ENCODE measurements at places on chromosomes 5 and 9. TPM values are rescaled to one million over a fixed set of nuclear protein-coding genes. Genes with fewer than 3 reads are reported as not detected.

Gene NR5A1
- not detected for total RNA-seq

Gene PPP2R2B
- not detected for total RNA-seq

DNA sequence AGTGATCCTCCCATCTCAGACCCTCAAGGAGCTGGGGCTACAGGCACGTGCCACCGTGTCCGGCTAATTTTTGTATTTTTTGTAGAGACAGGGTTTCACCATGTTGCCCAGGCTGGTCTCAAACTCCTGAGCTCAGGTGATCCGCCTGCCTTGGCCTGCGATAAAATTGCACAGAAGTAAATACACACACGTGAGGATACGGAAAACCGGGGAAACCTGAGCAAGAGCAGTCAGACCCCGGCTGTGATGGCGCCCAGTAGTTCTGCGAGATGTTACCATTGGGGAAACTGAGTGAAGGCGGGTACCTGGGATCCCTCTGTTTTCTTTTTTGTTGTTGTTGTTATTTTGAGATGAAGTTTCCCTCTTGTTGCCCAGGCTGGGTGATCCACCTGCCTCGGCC, 114.9 kb downstream of the C9orf50 start:
- peaks cover 6% of the 10 kb centered on the region for H3K4me1 ChIP-seq
- no peak for DNase-seq

Gene PTTG1
- 270 TPM for total RNA-seq

Gene CTXN3
- total RNA-seq: not detected

DNA sequence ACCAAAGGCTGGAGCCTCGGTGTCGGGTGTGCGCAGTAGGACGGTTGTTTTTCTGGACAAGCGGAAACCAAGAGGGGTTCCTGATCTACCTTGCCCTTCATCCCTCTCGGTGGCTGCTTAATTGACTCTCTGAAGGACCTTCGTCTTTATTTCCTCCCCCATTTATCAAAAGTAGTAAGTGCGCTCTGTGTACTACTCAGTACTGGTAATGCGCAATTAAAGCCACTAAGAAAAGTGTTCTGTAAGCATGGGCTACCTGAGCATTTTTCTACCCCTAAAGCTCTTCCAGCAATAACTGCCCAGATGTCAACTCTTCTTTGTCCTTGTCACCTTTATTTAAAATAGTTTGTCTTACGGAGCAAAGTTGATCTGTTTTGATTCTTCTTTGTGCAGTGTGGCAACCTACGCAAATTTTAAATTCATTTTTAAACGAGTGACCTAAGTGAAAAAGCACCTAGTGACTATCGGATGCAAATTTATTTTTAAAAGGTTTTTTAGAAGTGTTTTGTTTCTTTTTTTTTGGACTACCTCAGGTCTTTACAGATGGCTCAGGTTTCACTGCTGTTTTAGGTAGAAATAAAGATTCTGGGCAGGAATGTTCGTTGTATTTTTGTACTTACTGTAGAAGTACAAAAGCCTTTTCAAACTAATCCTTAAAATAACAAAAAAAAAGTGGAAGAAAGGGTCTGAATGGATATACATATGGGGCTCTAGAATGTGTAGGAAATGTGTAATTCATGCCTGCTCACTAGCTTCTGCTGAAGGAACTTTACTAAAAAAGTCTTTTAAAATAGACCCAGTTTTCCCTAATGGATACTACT, 2.0 kb downstream of the JMY start:
- H3K36me3 ChIP-seq: peaks cover 7% of the 10 kb centered on the region
- peak overlapping the region; percentile 91 for H3K4me3 ChIP-seq
- no peaks in the 10 kb centered on the region for H3K27me3 ChIP-seq
- DNase-seq: no peak
- H3K4me1 ChIP-seq: peaks cover 36% of the 10 kb centered on the region

DNA sequence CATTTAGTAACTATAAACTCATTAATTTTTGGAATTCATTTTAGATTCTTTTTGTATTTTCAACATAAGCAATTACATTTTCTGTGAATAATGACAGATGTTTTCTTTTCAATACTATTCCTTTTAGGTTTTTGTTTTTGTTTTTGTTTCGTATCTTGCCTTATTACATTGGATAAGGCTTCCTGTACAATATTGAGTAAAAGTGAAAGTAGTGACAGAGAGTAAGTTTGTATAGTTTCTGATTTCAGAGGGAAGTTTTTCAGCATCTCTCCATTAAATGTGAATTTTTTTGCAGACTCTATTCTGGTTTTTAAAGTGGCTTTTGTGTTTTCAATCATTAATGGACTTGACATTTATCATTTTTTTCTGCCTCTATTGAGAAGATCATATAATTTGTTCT, 12.8 kb upstream of the CAMK4 start:
- no peak for DNase-seq
- no peak overlapping the region for H3K27ac ChIP-seq
- H3K4me1 ChIP-seq: peaks cover 42% of the 10 kb centered on the region
- H3K27me3 ChIP-seq: no peaks in the 10 kb centered on the region

Gene WDR31
- total RNA-seq: 0.88 TPM

DNA sequence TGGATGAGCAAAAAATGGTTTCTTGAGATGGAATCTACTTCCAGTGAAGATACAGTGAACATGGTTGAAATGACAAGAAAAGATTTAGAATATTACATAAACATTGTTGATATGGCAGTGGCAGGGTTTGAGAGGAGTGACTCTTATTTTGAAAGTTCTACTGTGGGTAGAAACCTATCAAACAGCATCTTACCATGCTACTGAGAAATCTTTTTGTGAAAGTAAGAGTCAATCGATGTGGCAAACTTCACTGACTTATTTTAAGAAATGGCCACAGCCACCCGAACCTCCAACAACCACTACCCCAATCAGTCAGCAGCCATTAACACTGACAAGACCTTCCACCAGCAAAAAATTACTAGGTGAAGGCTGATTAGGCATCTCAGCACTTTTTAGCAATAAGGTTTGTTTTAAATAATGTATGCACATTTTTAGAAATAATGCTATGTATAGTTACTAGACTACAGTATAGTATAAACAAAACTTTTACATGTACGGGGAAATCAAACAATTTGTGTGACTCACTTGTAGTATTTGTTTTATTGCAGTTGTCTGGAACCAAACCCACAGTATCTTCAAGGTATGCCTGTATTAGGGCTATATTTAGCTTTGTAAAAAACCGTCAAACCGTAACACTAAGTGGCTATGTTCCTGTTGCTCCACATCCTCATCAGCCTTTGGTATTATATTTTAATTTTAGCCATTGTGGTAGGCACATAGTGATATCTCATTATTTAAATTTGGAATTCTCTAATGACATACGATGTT, 30.6 kb upstream of the ADAMTS6 start:
- no peaks in the 10 kb centered on the region for H3K4me1 ChIP-seq
- no peak overlapping the region for H3K4me3 ChIP-seq
- no peaks in the 10 kb centered on the region for H3K27me3 ChIP-seq
- DNase-seq: no peak
- peaks cover 4% of the 10 kb centered on the region for H3K36me3 ChIP-seq

- peaks cover 8% of the 10 kb centered on the region for H3K36me3 ChIP-seq
- no peak overlapping the region for H3K27ac ChIP-seq
- no peak overlapping the region for H3K4me3 ChIP-seq
- DNase-seq: no peak
- no peaks in the 10 kb centered on the region for H3K27me3 ChIP-seq
Observed at GRCh38 chr5:93675460-93676450, 65.6 kb downstream of the POU5F2 start.

- H3K27me3 ChIP-seq: no peaks in the 10 kb centered on the region
- DNase-seq: no peak
- H3K27ac ChIP-seq: no peak overlapping the region
- H3K36me3 ChIP-seq: no peaks in the 10 kb centered on the region
- no peaks in the 10 kb centered on the region for H3K4me1 ChIP-seq
Observed at GRCh38 chr9:69465473-69465872, 140.5 kb downstream of the ENTREP1 start.

GRCh38 chr9:37454238-37454637, 11.0 kb downstream of the ZBTB5 start:
- no peaks in the 10 kb centered on the region for H3K27me3 ChIP-seq
- H3K4me1 ChIP-seq: peaks cover 47% of the 10 kb centered on the region
- DNase-seq: no peak
- H3K27ac ChIP-seq: no peak overlapping the region
- H3K4me3 ChIP-seq: no peak overlapping the region

Gene MYOZ3
- 0.17 TPM for total RNA-seq

DNA sequence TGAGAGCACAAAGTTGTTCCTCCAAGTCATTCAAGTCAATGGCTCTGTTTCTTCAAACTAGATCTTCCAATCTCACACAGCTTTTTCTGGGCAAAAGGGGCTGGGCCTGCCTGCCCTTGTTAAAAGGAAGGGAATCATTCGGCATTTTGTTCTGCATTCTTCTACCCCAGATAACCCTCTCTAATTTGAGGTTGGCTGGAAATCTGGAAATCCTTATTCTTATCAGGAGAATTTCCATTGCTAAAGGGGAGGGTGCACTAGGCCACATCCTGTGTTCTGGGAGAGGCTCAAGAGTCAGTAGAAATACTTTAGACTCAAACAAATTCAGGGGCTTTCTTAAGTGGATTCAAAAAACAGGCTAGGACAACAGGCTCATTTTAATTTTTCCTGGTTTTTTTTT, 384.7 kb upstream of the ZNF462 start:
- no peaks in the 10 kb centered on the region for H3K36me3 ChIP-seq
- H3K27ac ChIP-seq: no peak overlapping the region
- no peaks in the 10 kb centered on the region for H3K27me3 ChIP-seq

DNA sequence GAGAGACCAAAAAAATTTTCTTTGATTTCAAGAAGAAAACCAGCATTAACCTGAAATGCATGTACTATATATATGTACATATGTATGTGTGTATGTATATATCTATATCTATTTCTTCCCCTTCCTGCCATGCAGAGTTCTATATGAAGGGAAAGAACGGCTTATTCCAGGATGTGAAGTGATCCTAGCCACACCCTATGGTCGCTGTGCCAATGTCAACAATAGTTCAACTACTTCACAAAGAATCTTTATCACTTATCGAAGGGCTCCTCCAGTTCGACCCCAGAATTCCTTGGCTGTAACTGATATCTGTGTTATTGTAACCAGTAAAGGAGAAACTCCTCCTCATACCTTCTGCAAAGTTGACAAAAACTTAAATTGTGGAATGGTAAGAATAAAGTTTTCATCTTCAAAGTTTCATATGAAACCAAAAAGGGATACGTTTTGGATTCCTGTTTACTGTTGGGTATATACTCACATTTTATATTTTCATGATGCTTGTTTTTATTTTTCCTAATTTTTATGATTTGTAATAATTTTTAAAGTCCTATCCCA, 56.2 kb downstream of the DENND4C start:
- peaks cover 13% of the 10 kb centered on the region for H3K4me1 ChIP-seq
- H3K27me3 ChIP-seq: no peaks in the 10 kb centered on the region
- H3K27ac ChIP-seq: no peak overlapping the region

DNA sequence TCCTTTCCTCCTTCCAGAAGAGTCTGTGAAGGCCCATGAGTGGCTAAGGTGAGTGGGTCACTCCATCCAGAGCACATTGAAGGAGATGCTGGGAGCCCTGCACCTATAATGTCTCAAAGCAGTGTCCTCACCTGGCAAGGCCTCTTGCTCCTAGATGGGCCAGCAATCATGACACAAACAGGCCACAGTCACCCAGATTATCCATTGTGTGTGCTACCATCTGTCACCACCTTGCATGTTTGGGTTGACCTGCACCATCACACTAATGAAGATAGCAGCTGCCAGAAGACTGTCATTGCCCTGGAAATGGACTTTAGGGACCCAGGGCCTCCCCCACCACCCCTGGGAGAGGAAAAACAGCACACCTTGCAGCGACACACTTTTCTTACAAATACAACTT, 69.6 kb downstream of the GABBR2 start:
- no peaks in the 10 kb centered on the region for H3K4me1 ChIP-seq
- no peak overlapping the region for H3K4me3 ChIP-seq
- peaks cover 14% of the 10 kb centered on the region for H3K27me3 ChIP-seq
- H3K36me3 ChIP-seq: no peaks in the 10 kb centered on the region
- no peak overlapping the region for H3K27ac ChIP-seq
- no peak for DNase-seq

DNA sequence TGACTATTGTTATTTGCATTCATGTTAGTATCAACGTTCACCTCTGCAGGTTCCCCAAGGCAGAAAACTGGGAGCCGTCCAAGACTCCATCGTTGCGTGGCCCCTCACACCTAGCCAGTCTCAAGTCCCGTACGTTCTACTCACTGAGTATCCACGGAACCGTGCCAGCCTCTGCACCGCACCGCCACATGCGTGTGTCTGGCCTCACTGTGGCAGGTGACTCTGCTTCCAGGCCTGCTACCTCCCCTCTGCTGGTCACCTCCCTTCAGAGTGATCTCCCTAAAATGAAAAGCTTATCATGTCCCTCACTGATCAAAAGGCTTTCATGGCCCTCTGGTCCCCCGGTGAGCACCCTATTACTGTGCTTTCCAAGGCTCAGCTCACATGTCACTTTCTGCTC, 108.1 kb downstream of the GABBR2 start:
- H3K27me3 ChIP-seq: no peaks in the 10 kb centered on the region
- no peak for DNase-seq
- no peaks in the 10 kb centered on the region for H3K4me1 ChIP-seq
- H3K4me3 ChIP-seq: no peak overlapping the region

Gene ROR2
- total RNA-seq: not detected

- peaks cover 9% of the 10 kb centered on the region for H3K27me3 ChIP-seq
- no peak for DNase-seq
- peak overlapping the region; percentile 73 for H3K4me3 ChIP-seq
- H3K36me3 ChIP-seq: peaks cover 2% of the 10 kb centered on the region
- peaks cover 28% of the 10 kb centered on the region for H3K4me1 ChIP-seq
- no peak overlapping the region for H3K27ac ChIP-seq
Observed at GRCh38 chr9:127223810-127224177, 40.8 kb upstream of the GARNL3 start.

Gene MSANTD3
- total RNA-seq: 10.4 TPM

- no peak overlapping the region for H3K27ac ChIP-seq
- no peak for DNase-seq
- peaks cover 14% of the 10 kb centered on the region for H3K36me3 ChIP-seq
- H3K4me3 ChIP-seq: no peak overlapping the region
- H3K4me1 ChIP-seq: peaks cover 14% of the 10 kb centered on the region
Observed at GRCh38 chr9:91221332-91221731, 140.4 kb downstream of the AUH start.

GRCh38 chr5:93677359-93677891, 64.0 kb downstream of the POU5F2 start:
- H3K27ac ChIP-seq: no peak overlapping the region
- H3K4me1 ChIP-seq: no peaks in the 10 kb centered on the region
- H3K27me3 ChIP-seq: no peaks in the 10 kb centered on the region
- DNase-seq: no peak
- H3K4me3 ChIP-seq: no peak overlapping the region

- peaks cover 11% of the 10 kb centered on the region for H3K27me3 ChIP-seq
- no peak for DNase-seq
- peaks cover 3% of the 10 kb centered on the region for H3K4me1 ChIP-seq
- no peaks in the 10 kb centered on the region for H3K36me3 ChIP-seq
- H3K4me3 ChIP-seq: no peak overlapping the region
- no peak overlapping the region for H3K27ac ChIP-seq
Observed at GRCh38 chr9:130453487-130453886, 8.7 kb downstream of the ASS1 start.

- H3K4me3 ChIP-seq: no peak overlapping the region
- peaks cover 4% of the 10 kb centered on the region for H3K36me3 ChIP-seq
- H3K4me1 ChIP-seq: peaks cover 38% of the 10 kb centered on the region
- DNase-seq: no peak
- no peak overlapping the region for H3K27ac ChIP-seq
Observed at GRCh38 chr9:94875300-94876020, 149.0 kb downstream of the AOPEP start.
